ENCODE measurements at places on chromosomes 12 and 14.

DNA sequence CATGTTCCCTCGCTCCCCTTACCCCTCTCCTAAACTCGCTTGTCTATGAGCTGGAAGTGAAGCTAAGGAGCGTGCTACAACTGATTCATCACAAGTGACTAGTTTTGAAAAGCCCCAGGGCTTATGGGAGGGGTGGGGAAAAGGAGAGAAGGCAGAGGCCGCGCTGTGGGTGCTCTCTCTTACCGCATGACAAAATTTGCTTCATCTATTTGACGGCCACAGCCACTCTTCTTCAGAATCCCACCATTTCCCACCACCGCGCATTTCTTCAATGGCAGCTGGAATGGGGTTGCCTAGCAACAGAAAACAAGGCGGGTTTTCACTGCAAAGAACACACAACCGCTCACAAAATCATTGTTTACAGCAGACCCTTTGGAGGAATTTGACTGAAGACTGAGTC lies 79.4 kb downstream of the ST8SIA1 start:
- no peak for DNase-seq

DNA sequence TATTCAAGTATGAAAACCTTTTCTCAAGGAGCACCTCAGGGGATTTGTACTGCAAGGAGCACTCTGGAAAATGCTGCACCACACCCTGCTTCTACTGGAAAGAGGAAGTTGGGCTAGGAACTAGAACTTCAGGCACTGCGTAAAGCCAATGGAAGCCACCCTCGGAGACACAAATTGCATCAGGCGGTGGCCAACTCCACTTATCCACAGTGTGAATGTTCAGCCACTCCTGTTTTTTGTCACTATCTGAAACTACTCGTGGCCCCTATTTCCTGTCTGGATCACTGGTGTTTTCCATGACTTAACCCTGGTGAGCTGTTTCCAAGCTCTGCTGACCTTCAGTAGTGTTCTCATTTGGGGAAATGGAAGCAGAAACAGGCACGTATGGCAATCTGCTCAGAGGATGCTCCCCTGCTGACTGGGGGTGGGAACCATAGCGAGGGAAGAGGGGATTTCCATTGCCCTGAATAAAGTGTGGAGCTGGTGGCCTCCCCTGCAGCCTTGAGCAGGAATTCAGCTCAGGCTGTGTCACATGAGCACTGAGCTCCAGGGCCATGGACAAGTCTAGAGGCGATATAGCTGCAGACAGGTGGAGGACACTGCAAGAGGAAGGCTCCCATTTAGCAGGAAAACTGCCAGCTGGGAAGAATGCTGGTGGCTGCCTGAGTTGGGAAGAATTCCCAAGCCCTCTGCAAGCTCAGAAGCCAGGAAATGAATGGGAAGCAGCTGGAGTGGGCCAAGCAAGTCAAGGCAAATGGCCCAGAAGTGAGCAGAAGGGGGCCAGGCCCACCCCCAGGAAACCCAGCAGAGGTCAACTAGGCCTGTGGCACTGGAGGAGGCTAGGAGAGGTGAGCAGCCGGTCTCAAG lies 50.5 kb upstream of the RAP1B start:
- peak; percentile 21 for DNase-seq

GRCh38 chr14:57326253-57326652 lies 57.5 kb downstream of the AP5M1 start:
- no peak for DNase-seq

- no peak for DNase-seq
Observed at GRCh38 chr12:111784953-111785352, 18.2 kb downstream of the ALDH2 start.

DNA sequence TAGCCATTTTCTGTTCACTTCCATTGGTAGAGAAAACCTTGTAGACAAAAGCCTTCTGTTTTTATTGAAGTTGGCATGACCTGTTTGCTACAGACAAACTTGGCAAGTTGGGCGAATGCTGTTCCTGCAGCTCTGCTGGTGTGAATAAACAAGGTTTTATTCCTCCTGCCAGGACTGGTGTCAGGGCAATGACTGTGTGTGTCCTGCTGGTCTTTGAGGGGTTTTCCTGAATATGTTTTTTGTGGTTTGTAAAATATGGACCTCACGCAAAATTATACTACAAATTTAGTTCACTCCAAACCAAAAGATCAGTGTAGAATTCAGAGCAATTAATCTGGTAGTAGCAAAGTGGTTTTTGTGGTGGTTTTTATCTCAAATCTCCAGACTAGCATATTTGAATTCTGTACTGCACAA lies 140.8 kb downstream of the ERC1 start:
- DNase-seq: no peak

GRCh38 chr12:66552716-66553115 lies 126.2 kb downstream of the GRIP1 start:
- no peak for DNase-seq

DNA sequence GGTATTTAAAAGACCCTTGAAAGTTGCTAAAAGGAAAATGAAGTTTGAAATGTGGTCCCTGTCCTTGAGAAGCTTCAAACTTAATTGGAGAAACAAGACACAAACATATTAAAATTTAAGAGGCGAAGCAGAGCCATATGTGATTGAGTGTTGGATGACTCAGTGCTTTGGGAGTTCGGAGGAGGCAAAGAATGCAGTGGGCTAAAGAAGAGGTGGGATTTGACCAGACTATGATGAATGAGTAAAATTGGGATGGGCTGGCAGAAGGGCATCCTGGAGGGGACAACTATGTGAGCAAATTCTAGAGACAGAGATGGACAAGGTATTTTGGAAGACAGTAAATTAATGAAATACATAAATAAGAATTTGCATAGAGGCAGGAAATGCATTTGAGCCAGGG lies 358.6 kb downstream of the EGLN3 start:
- no peak for DNase-seq

GRCh38 chr14:90620568-90621077 lies 195.6 kb downstream of the TTC7B start:
- DNase-seq: no peak

DNA sequence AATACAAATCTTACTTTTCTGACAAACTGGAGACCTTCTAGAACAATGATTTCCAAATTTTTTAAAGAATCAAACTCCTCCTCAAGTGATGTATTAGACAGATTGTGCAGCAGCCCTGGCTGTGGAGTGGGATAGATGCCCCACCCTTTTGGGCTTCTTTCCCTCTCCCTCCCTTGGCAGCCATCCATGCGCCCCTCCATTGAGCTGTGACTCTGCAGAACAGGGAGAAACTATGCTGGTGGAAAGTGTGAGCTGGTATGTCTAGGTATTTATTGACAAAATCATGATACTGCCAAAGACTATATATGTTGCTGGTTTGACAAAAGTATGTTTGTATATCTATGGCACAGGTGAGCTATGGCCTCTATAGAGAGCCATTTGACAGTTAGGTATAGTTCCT lies 138.5 kb downstream of the KTN1 start:
- no peak for DNase-seq

- DNase-seq: no peak
Observed at GRCh38 chr12:41998436-41998835, 146.2 kb downstream of the GXYLT1 start.

DNA sequence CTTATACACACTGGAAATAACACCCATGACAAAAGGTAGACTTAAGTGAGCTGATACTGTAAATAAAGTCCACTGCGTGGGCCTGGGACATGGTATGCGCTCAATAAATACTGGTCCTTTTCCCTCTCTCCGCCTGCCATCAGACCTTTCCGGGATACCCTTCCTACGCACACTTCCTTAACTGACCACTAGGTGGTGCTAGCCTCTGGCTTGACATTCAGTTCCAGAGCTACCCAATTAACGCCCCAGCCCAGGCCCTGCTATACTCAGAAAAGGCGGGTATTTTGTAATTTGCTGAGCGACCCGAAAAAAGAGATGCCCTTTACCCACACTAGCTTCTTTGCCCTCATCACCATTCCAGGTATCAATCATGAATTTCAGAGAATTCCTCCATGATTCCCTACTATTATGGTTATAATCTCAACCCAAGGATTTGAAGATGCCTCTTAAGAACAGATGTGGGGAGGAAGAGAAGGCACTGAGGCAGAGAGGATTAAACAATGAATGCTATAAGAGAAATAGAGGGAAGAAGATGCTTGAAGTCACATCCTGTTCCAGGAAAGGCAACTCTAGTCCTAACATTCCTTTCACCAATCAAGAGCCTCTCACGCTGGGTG lies 3.9 kb upstream of the LRP1 start:
- DNase-seq: peak; percentile 58

DNA sequence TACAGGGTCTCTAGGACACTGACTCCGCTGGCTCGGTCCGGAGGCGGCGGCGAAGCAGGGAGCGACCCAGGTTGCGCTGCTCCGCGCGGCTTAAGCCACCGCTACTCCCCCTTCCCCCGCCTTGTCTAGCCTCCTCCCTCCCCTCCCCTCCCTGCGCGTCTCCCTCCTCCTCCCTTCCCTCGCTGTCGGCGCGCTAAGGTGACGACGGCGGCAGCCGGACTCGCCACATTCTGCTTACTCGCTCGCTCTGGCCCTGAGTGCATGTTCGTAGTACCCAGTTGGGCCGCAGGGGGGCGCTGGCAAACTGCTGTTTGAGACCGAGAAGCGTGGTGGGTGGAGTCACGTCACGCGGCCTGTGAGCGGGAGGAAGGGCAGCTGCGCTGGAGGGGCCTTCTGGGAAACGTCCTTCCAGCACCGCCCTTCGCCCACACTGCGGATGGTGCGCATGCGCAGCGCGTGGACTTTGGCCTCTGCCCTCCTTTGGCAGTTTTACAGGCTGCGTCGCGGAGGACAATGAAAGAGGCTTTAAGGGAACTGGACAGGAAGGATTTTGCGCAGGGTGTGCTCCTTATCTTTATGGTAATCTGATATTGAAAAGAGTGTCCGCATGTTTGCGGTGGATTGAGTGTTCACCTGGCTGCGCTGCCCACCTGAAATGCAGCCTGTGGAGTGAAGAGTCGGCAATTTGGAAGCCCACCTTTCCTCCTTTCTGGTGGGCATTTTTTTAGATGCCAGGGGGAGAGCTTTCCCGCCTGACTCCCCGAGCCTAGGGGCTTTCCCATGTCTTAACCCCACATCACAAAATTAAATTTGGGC lies at the start of gene SCAF11:
TSS of gene SCAF11 (minus strand) at position 107 of the 816 bp plus-strand sequence. CDS start 26,407 bp downstream, outside the sequence.
- peak; percentile 100 for DNase-seq

DNA sequence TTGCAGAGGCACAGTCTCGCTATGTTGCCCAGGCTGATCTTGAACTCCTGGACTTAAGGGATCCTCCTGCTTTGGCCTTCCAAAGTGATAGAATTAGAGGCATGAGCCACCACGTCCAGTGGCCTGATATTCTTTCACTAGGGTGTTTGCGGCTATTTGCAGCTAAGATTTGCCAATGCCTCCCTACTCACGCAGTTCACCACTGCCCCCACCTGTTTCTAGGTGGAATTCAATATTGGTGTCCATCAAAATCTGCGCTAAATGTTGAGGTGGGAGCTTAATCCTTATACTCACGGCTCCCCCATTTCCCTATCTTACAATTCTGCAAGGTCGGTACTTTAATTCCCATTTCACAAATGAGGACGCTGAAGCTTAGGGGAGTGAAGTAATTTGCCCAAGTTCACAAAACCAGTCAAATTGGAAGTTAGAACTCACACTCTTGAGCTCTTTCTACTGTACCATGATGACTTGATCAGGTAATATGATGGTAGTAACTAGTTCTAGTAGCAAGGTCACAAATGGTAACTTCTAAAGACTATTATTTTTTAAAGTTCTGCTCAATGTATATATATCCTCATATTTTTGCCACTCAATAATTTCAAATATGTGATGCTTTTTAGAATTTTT lies 22.1 kb upstream of the LRRC9 start:
- DNase-seq: peak; percentile 29

GRCh38 chr12:26795910-26796309 lies 37.1 kb downstream of the ITPR2 start:
- no peak for DNase-seq

DNA sequence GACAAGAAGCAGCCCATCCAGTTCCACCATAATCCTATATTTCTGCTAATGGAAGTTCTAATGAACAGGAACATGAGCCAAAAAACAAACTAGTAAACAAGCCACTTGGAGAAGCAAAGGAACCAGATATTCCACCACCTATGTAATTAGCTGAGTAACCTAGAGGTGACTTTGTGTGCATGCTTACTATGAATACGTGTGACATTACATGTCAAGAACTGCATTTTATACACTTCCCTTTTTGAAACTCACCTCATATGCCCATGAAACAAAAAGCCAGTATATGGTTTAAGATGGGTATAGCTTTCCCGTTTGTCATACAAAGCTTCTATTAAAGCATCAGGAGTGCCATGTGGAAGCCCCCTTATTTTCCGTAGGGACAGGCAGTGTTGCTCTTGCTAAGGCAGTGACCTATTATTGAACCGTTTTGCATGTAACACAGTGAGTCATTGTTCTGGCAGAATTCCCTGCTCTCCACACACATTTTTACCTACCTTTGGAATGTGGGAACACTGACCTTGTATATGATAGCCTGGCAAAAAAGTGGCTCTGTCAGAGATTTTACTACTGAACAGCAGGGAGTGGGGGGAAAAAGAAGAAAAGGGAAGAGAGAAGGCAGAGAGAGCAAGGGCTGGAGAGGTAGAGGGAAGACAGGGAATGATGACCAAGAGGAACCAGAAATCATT lies 34.8 kb upstream of the FRMD6 start:
- DNase-seq: no peak

GRCh38 chr12:82698708-82699564 lies 12.2 kb downstream of the TMTC2 start:
- DNase-seq: no peak

- DNase-seq: peak; percentile 10
Observed at GRCh38 chr12:25241167-25242020, 9.3 kb downstream of the KRAS start.

DNA sequence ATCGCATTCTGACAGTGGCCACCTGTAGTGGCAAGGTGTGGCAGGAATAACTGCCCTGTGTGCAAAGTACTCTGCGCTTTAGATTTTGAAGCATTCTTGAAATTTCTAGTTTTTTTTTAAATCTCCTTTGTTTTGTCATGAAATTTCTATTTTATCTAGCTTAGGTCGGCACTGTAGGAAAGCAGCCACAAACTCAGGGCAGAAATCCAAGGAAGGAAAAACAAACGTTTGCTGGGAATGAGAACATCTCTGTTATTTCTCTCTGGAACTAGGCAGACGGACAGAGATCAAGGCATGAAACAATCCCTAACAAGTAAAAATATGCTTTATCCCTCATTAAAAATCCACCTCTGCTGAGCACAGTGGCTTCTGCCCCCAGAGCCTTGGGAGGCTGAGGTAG lies 1.3 kb upstream of the NR2C1 start:
- no peak for DNase-seq

- no peak for DNase-seq
Observed at GRCh38 chr12:116990971-116991966, 80.5 kb downstream of the FBXW8 start.

DNA sequence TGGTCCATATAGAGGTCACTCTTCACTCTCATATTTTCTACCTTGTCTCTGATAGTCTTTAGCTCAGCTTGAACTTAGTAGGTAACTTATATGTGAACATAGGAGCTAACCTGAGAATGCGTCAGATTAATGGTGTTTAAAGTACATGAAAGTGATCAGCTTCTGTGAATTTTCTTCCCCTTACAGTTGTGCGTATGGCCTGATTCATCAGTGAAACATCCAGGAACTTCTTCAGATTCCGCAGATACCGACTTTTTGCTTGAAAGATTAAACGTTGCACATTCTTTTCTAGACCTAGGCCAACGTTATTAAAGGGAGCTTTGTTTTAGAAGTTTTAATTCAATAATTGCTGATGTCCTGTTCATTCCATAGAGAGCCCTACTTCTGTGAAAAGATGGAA lies 1945.1 kb upstream of the SEL1L start:
- DNase-seq: no peak

GRCh38 chr14:43765474-43765873 lies 741.6 kb downstream of the FSCB start:
- no peak for DNase-seq

GRCh38 chr12:105705765-105706164 lies 375.3 kb downstream of the C12orf75 start:
- no peak for DNase-seq
